ENCODE measurements at places on chromosomes 7 and 10. TPM values are rescaled to one million over a fixed set of nuclear protein-coding genes. Genes with fewer than 3 reads are reported as not detected.

GRCh38 chr10:9766762-9767161, 1250.9 kb upstream of the CELF2 start:
- no peak for DNase-seq

The LIPF gene
- not detected for polyA plus RNA-seq

DNA sequence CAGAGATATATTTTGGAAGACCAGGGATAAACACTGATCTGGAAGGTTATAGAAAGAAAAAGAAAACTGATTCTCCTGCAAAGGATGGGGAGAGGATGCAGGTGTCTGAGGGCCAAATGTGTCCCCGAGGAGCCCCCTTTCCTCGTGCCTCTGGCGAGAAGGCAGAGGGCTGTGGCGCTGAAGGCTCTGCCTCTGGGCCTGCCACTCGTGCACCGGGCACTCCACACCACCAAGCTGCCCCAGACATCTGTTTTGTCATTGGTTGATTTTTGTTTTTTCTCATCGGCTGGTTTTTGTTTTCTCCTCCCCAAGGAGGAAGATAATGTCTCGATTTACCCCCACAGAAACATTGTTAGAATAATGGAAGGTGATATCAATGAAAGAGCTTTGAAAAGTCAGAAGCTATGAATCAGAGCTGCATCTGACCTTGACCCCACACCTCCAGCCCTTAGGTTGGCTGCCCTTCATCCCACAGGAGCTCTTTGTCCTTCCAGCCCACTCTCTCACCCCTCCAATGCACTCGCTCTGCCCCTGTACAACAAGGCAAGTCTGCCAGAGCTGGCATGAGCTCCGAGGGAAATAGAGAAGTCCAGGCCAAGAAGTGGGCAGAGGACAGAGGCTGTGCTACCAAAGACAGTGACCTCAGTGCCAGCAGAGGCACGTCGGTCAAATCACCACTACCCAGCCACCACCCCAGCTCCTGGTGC, 124.8 kb downstream of the TCERG1L start:
- DNase-seq: no peak

GRCh38 chr7:30379741-30380140, 95.3 kb downstream of the ZNRF2 start:
- no peak for DNase-seq

- no peak for DNase-seq
These were observed 150.2 kb downstream of the TCF7L2 start for GRCh38 chr10:113100281-113100680.

- peak; percentile 21 for DNase-seq
These were observed 267.3 kb upstream of the NPVF start for GRCh38 chr7:25495342-25496250.

DNA sequence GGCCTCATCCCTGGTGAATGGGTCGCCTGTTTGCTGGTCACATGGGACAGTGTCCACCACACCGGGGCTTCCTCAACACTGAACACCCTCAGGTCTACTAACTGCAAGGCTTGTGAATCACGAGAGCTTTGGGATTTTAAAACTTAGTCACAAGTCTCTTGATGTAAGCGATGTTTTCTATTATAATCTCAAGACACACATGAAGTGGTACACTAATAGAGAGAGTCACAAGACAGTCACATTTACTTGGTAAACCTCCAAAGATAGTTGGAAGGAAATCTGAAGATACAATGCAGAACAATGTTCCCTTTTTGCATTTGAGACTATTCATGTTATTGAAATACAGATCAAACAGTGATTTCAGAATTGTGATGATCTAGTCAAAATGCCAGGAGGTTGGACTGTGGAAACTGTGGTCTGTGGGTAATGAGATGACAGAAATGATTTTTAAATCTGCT, 233.1 kb upstream of the KLF6 start:
- no peak for DNase-seq

The FZD1 gene
- polyA plus RNA-seq: 13.2 TPM

- DNase-seq: peak; percentile 62
These were observed 577 bp downstream of the DNAJB9 start for GRCh38 chr7:108570146-108570755.

DNA sequence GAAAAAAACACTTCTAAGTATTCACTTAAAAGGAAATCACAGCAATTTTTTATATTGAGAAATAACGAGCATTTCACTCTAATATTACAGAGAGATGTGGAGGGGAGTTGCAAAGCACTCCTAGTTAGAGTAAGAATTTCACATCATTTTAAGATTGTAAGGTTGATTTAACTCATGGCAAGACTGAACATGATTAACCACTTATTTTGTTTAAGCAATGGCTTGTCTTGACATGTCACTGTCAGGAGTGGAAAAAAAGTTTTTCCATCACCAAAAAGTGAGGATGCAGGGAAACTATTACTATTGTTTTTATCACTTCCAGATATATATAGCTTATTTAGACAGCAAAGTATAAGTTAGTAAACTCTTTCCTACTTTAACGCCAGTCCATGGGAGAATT, 27.1 kb downstream of the CD36 start:
- no peak for DNase-seq

GRCh38 chr7:43697690-43698089, 31.6 kb downstream of the COA1 start:
- no peak for DNase-seq

GRCh38 chr10:37747081-37747480, 110.3 kb downstream of the ZNF248 start:
- DNase-seq: no peak

The TMEM270 gene
- polyA plus RNA-seq: 0.10 TPM

DNA sequence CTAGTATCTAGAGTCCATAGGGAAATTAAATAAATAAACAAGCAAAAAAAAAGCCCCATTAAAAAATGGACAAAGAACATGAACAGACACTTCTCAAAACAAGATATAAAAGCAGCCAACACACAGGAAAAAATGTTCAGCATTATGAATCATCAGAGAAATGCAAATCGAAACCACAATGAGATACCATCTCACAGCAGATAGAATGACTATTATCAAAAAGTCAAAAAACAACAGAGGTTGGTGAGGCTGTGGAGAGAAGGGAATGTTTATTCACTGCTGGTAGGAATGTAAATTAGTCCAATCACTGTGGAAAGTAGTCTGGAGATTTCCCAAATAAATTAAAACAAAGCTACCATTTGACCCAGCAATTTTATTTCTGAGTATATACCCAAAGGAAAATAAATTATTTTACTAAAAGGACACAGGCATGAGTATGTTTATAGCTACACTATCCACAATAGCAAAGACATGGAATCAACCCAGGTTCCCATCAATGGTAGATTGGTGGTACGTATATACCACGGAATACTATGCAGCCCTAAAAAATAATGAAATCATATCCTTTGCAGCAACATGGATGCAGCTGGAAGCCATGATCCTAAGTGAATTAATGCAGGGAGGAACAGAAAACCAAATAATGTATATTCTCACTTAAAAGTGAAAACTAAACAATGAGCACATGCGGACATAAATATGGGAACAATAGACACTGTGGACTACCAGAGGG, 366.5 kb upstream of the SEMA3C start:
- no peak for DNase-seq

DNA sequence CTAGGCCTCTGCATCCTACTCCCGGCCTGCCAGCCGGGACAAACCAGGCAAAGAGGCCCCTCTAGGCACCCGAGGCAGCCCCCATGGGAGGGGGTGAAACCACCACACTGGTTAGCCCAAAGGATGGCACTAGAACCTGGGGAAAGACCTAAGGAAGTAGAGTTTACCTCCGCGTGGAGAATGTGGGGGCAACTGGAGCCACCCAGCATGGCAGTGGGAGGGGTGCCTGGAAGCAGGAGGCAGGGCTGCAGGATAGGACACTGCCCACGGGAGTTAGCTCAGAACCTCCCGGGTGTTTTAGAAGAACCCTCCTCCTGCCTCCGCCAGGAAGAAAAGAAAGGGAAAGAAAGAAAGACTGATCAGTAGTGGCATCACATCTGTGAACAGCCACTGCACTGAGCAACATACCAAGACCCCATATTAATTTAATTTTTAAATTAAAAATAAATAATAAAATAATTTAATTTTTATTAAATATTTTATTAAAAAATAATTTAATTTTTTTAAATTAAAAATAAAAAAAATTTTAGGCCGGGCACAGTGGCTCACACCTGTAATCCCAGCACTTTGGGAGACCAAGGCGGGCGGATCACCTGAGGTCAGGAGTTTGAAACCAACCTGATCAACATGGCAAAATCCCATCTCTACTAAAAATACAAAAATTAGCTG, 11.2 kb downstream of the AIFM2 start:
- DNase-seq: no peak

DNA sequence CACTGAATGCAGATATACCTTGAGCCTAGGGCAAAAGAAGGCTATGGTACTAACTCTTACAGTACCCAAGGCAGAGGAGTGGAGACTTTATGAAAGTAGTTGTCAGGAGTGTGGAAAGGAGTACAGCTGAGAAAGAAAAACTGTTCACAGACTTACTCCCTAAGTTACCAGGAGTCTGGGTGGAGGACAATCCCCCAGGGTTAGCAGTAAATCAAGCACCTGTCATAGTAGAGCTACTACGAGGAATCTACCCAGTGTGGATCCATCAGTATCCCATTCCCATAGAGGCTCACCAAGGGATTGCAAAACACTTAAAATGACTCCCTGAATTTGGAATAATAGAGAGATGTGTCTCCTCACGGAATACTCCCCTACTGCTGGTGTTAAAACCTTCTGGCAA, 10.1 kb upstream of the ZNF33B start:
- no peak for DNase-seq
